Common myeloid progenitor, CD34-positive (primary cell): ENCODE measurements at places on chromosomes 11 and 22.

- no peak for DNase-seq
Observed at GRCh38 chr11:85725510-85726258, 39.7 kb upstream of the CCDC89 start.

- peak; percentile 68 for DNase-seq
Observed at GRCh38 chr11:82899186-82899820, 927 bp downstream of the PRCP start.

DNA sequence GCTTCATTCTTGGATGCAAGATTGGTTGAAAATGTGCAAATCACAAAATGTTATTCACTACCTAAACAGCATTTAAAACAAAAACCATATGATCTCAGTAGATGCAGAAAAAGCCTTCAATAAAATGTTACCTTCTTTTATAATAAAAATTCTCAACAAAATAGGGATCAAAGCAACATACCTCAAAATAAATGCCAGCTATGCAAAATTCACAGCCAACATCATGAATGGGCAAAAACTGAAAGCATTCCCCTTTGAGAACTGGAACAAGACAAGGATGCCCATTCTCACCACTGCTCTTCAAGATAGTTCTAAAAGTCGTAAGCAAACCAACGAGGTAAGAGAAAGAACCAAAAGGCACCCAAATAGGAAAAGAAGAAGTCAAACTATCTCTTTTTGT lies 2.0 kb downstream of the OR5AK2 start:
- DNase-seq, result no peak

DNA sequence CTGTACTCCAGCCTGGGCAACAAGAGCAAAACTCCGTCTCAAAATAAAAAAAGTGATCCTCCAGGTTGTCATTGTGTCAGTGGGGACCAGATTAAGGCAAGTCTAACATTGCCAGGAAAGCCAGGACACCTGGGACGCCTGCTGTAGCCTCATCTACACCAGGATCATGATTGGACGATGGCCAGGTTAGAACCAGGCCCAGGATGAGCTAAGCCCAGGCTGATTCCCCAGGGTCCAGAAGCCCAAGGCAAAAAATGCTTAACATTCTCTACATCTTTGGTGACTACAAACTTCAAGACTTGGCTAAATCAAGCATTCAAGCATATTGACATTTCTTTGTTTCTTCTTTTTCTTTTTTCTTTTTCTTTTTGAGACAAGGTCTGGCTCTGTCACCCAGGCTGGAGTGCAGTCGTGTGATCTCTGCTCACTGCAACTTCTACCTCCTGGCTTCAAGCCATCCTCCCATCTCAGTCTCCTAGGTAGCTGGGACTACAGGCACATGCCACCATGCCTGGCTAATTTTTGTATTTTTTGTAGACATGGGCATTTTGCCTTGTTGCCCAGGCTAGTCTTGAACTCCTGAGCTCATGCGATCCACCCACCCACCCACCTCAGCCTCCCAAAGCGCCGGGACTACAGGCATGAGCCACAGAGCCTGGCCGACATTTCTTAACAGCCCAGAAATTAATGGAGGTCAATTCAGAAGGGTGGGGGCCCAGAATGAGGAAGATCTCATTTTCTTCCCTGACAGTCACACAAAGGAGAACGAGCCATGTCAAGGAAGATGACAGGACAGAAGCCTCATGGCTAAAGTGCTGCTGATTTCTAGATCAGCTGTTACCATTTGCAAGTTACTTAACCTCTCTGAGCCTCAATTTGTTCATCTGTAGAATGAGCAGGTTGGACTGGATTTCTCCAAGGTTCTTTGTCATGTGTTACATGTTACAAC lies 12.5 kb upstream of the PTPRJ start:
- DNase-seq, result no peak

GRCh38 chr11:64318766-64319761 lies 1.1 kb downstream of the PRDX5 start:
- no peak for DNase-seq

DNA sequence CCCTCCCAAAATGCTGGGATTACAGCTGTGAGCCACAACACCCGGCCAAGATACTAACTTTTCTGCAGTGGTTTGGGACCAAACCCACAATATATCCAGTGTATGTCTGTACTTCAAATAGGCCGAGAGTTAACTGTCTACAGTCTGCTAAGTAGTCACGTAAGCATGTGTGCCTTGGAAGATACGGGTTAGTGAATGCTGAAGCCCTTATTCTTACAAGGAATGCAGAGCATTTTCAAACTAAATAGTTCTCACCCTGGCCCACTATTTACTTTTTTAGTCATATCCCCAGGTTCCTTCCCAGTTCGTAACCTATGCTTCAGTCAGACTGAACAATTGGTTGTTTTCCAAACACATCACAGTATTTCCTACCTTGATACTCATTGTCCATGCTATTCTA lies 176.0 kb downstream of the WNT11 start:
- DNase-seq, result no peak

DNA sequence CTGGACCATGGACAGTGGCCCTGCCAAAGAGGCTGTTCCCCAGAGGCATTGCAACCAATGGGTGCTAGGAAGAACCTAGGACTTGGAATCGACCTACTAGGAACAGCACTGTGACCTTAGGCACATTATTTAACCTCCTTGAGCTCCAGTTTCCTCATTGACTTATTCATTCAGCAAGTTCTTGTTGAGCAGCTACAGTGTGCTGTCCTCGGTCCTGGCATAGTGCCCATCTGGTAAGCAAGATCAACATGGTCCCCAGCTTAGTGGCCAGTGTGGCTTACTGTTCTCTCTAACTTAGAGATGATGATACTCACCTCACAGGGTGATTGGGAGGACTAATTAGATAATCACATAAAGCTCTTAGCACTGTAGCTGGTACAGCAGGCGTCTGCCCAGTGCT lies 8.2 kb downstream of the ABCG4 start:
- DNase-seq, result no peak

DNA sequence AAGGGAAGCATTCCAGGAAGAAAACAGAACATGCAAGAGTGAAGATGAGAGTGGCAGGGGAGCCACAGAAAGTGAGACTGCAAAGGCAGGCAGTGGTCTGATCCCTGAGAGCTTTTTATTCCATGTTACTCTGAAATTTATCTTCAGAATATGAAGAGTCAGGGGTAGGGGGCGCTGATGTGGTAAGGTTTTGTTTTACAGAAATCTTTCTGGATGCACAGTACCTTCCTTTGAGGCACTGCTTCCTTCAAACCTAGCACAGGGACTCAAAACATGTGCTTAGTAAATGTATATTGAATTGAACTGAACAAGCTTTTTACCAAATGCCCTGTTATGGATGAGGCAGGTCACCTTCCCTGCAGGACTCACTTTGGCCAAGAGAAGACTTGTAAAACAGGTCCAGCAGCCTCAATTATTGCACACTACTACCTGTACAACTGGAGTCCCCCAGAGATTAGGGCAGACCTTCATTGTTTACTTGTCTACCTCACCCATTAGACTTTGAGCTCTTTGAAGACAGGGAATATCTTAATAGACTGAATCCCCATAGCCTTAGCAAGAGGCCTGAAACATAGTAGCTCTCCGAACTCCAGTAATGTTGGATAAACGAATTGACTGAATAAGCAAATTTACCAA lies 2.2 kb downstream of the PAK1 start:
- DNase-seq, result peak; percentile 57
